ENCODE measurements at places on chromosomes 1 and 21. TPM values are rescaled to one million over a fixed set of nuclear protein-coding genes. Genes with fewer than 3 reads are reported as not detected.

DNA sequence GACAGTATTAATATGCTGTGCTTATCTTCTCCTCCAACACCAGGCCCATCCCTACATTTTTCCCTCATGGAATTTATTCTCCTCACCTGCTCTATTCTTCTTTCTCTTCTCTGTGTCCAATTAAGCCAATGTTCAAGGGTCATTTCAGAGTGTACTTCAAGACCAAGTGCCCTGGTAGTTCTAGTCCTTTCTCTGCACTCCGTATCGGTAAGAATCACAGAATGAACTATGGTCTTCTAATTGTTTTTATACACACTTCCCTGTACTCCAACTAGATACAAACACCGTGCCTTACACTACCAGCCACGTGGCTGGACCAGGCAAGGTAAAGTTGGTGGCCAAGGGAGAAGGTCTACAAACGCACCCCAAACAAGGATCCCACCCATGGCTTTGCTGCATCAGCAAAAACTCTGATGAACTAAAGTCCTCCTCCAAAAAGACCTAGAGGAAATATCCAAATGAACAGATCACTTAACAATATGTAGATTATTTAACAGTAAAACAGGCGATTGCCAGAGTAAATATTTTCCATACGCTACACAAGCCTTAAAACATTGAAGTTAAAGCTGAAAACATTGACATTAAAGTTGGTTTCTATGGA lies 40.1 kb upstream of the LPAR3 start:
- no peaks in the 10 kb centered on the region for H3K36me3 ChIP-seq
- no peak overlapping the region for H3K27ac ChIP-seq
- DNase-seq, result no peak
- no peaks in the 10 kb centered on the region for H3K27me3 ChIP-seq

DNA sequence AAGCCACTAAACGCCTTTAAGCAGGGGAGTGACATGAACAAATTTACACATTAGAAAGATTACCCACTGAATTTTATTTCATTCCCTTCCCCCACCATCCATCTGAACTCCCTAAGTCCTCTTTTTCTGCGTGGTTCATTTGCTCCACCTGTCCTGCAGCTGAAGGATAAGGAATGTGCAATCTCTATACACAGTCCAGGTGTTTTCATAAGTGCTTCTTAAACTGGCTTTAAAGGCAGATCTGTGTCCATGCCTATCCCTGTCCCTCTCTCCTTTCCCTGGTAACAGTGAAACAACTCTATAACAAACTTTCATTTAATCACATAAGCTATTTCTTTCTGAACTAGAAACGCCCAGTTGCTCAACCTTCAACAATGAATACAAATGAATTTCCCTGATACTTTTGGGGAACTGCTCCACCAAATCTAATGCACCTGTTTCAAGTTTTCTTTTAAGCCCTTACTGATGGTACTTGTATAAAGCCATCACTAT lies 8.4 kb downstream of the GSTM3 start:
- no peaks in the 10 kb centered on the region for H3K27me3 ChIP-seq
- no peaks in the 10 kb centered on the region for H3K4me1 ChIP-seq
- no peak overlapping the region for H3K27ac ChIP-seq
- no peak overlapping the region for H3K4me3 ChIP-seq

DNA sequence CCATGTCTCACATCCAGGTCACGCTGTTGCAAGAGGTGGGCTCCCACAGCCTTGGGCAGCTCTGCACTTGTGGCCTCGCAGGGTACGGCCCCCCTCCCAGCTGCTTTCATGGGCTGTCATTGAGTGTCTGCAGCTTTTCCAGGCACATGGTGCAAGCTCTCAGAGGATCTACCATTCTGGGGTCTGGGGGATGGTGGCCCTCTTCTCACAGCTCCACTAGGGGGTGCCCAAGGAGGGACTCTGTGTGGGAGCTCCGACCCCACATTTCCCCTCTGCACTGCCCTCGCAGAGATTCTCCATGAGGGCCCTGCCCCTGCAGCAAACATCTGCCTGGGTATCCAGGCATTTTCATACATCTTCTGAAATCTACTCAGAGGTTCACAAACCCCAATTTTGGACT lies 219.4 kb downstream of the LRRC7 start:
- no peak for DNase-seq
- H3K4me3 ChIP-seq, result no peak overlapping the region
- H3K36me3 ChIP-seq, result no peaks in the 10 kb centered on the region
- no peaks in the 10 kb centered on the region for H3K4me1 ChIP-seq

DNA sequence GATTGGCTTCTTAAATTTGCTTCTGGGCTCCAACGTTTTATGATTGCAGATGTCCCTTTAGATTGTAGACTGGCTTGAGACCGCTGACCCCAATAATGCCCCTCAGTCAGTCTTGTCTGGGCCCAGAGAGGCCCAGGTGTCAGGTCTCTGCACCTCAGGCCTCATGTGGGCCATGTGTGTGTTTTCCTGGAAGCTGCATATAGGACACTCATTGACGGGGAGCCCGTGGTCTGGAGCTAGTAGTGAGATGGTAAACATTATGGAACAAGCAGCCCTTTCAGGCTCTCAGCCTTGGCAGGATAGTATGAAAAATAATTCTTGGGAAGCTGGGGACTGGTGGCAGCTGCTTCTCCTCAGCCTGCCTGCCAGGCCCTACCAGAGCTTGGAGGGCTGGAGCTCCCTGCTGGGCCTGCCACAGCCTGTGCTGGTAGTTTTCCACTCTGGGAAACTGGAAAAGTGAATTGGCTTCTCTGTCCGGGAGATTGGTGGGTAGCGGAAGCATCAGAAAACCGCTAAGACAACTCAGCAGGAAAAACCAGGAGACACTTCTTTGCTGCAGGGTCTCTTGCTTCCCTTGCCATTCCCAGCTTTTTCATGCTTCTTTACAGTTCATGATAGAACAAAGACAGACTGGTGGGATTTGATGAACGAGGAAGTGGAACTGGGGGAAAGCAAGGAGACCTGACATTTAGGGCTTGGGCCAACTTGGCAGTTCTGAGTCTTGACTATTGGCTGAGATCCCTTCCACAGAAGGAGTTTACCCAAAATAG lies 57.8 kb upstream of the HSD17B7 start:
- peak overlapping the region; percentile 74 for H3K27ac ChIP-seq
- H3K4me1 ChIP-seq, result peaks cover 2% of the 10 kb centered on the region
- DNase-seq, result peak; percentile 75

- DNase-seq, result no peak
- no peaks in the 10 kb centered on the region for H3K27me3 ChIP-seq
- H3K36me3 ChIP-seq, result no peaks in the 10 kb centered on the region
- no peak overlapping the region for H3K27ac ChIP-seq
These were observed 82.8 kb downstream of the UBIAD1 start for GRCh38 chr1:11355559-11356475.

GRCh38 chr1:197144570-197145325 lies 1.7 kb downstream of the ASPM start:
- DNase-seq, result no peak
- no peak overlapping the region for H3K27ac ChIP-seq
- no peaks in the 10 kb centered on the region for H3K4me1 ChIP-seq
- H3K36me3 ChIP-seq, result no peaks in the 10 kb centered on the region
- H3K27me3 ChIP-seq, result no peaks in the 10 kb centered on the region
- H3K4me3 ChIP-seq, result no peak overlapping the region

SYNC gene
- total RNA-seq, result 15.4 TPM

CD1E gene
- total RNA-seq, result 1.3 TPM

PLXNA2 gene
- total RNA-seq, result 118 TPM
